ENCODE measurements at places on chromosomes 4 and X.

DNA sequence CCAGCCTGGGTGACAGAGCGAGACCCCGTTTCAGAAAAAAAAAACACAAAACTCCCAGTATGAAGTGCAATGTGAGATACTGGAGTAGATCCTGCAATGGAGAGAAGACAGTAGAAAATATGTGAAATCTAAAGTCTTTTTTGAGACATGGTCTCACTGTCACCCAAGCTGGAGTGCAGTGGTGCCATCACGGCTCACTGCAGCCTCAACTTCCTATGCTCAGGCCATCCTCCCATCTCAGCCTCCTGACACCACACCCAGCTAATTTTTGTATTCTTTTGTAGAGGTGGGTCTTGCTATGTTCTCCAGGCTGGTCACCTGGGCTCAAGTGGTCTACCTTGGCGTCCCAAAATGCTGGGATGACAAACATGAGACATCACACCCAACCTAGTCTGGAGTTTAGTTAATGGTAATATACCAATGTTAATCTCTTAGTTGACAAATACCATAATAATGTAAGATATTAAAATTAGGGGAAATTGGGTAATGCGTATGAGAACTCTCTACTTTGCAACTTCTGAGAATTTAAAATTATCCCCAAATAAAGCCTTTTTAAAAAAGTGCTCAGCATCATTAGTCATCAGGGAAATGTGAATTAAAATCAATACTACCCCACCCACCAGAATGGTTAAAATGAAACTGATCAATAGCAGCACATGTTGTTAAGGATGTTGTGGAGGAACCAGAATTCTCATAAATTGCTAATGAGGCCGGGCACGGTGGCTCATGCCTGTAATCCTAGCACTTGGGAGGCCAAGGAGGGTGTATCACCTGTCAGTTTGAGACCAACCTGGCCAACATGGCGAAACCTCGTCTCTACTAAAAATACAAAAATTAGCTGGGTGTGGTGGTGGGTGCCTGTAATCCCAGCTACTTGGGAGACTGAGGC is 15.0 kb downstream of the RBMX start:
- DNase-seq: no peak

GRCh38 chr4:106314960-106315359 is 1.0 kb downstream of the TBCK start:
- no peak for DNase-seq

DNA sequence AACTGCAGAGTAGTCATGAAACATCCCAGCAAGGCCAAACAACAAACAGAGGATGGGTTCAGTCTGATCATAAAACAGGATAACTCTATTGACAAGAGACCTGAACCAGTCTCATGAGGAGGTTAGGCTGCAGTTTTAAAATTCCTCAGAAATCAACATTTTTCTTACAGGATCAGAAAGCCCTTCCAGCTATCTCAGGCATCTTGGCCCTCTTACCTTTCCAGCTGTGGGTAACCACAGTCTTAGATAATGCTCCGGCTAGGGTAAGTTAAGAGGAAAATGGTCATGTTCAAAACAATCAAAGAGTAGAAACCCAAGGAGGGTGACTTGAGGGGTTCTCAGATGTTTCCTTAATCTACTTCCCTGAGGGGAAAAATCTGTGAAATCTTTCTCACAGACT is 5.1 kb downstream of the CTSO start:
- DNase-seq: no peak

GRCh38 chrX:10106806-10107205 is 50.0 kb upstream of the CLCN4 start:
- DNase-seq: no peak

DNA sequence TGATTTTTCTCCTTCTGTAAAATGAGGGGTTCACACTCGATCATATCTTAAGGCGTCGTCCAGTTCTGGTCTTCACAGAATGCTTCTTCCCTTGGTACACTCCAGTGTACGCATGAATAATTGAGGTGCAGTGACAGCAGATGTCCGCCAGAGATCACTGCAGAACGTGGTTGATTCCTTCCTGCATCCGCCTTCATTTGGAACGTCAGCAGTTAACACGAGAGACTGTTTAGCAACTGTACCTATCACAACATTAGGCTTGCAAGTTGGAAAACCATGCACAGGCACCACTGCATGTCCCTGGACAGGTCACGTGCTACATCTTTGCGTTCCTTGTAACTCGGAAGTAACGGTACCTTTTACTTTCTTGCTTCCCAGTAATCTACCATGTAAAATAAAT is 66.0 kb upstream of the GEMIN8 start:
- no peak for DNase-seq

DNA sequence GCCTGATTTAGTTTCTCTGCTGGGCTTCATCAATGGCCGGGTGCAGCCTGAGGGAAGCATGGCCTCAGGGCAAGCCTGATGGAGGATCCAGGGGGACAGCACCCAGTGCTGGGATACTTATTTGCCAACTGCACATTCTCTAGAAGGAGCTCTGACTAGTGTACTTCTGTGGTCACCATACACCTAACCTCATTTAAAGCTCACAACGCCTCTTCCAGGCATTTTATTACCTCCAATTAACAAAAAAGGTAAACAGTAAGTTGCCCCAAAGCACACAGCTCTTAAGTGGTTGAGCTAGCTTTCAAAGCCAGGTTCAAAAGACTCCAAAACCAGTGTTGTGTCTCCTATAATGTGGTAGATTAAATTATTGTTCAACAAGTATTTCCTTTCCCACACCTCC is 26.8 kb upstream of the ATXN3L start:
- DNase-seq: no peak

GRCh38 chr4:80255329-80256095 is 11.0 kb upstream of the FGF5 start:
- no peak for DNase-seq

- no peak for DNase-seq
Measured at GRCh38 chrX:153526042-153526441, 8.6 kb downstream of the ATP2B3 start.

- no peak for DNase-seq
Measured at GRCh38 chr4:25943312-25943711, 29.3 kb downstream of the SMIM20 start.

- DNase-seq: no peak
Measured at GRCh38 chr4:101126059-101126458, 221.3 kb downstream of the PPP3CA start.

- no peak for DNase-seq
Measured at GRCh38 chrX:137234651-137235402, 201.0 kb upstream of the GPR101 start.

GRCh38 chrX:72121383-72121782 is 10.3 kb downstream of the RTL5 start:
- DNase-seq: peak; percentile 48

- DNase-seq: no peak
Measured at GRCh38 chrX:111007238-111007637, 88.8 kb upstream of the PAK3 start.

GRCh38 chr4:31557437-31557836 is 837.3 kb downstream of the PCDH7 start:
- no peak for DNase-seq

DNA sequence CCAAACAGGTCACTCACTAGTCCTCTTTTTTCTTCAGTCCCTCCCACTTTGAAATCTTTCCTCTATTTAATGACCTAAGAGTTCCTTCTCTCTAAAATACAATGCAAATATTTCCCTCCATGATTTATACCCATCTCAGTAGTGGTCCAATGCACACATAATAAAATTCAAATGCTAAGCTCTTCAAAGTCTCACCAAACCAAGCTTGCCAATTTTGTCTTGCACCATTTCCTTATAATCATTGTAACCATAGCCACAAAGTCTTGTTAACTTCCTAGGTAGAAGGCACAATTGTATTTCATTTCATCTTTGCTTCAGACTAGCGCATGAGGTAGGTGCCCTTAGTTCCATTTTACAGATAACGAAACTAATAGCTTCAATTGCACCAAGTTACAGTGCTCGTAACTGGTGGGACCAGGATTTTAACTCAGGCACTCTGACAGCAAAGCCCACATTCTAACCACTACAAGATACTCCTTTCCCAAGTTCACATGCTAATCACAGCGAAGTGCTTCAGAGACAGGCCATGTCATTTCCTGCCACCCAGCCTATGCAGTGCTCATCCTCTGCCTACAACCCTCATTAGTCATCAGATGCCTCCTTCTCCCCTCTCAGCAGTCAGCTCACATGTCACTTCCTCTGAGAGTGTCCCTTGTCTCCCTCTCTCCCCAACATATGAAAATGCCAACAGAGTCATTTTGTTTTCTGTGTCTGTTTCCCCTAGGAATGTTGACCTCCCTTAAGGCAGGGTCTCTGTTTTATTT is 66.9 kb upstream of the PPARGC1A start:
- DNase-seq: no peak

- DNase-seq: no peak
Measured at GRCh38 chrX:19625612-19626011, 110.3 kb upstream of the MAP3K15 start.

- no peak for DNase-seq
Measured at GRCh38 chr4:4960574-4960973, 58.7 kb downstream of the CYTL1 start.

GRCh38 chrX:47366041-47366722 is 4.2 kb upstream of the ZNF157 start:
- peak; percentile 25 for DNase-seq

DNA sequence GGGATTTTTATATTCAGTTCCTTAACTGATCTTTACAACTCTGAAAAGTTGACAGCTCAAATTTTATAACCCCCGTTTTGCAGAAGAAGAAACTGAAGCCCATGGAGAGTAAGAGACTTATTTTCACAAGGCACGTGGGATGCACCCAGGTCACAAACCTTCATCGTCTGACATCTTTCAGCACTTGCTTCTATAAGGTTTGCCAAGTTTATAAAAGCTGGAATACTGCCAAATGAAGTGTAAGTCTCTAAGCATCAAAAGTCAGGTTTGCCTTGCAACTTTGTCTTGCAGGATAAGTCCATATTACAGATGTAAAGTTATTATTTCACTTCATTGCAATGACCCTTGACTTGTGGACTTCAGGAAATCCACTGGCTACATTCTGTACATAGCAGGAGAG is 6.3 kb upstream of the KCNIP4 start:
- no peak for DNase-seq

- no peak for DNase-seq
Measured at GRCh38 chr4:545612-546011, 30.5 kb downstream of the TMEM271 start.

- peak; percentile 41 for DNase-seq
Measured at GRCh38 chr4:7254736-7255487, 62.6 kb downstream of the SORCS2 start.

DNA sequence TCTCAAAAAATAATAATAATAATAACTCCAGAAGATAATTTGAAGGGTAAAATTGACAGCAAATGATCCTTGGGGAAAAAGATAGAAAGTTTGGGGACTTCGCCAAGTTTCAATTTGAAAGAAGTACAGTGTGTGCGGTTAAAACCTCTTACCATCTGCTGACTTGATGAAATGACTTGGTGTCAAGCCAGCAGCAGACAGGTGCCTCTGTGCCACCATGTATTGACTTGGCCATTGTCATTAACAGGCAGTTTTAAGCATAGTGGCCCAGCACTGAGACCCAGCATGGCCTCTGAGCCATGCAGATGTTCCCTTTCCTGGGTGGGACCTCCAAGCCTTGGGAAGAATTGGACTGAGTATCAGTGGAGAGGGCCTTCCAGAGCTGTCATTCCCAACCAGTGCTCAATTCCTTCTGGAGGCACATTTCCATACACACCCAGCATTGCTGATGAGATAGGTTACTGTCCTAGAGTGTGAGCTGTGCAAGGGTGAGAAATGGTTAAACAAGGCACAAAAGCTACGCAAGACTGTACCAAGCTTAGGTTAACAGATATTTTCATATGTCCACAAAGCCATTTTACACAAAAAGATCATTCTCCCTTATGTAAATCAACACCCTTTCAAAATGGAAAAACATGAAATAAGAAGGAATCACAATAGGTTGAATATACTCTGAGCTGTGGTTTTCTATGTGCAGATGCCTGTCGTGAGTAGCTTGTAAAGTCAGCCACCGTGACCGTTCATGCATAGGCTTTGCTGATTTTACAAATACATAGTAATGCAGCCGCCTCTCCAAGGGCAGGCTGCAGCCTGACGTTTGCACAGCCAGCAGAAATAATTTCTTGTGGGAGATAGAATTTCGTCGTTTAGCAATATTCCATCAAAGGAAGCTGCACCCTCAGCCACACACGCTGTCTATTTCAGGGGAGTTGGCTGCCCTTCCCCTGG is 59.4 kb upstream of the FBXW7 start:
- no peak for DNase-seq

DNA sequence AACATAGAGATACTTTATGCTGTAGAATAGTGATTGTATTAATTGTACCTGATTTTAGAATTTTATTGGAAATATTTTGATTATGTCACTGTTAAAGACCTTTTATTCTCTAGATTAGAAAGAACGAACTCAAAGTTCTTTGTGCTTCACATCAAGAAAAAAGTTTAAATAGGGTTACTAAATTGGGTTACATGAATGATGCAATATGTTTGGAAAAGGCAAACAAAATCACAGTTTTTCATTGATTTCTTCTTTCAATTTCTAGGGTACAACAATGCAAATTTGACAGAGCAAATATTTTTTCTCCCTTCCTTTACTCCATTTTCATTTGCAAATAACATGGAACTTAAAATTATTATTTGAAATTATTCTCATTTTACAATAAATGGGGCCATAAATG is 24.0 kb upstream of the ANKRD50 start:
- no peak for DNase-seq
